ENCODE measurements at places on chromosomes 5 and 9.

GRCh38 chr9:81693671-81694378 is 4.5 kb upstream of the TLE1 start:
- DNase-seq = no peak

DNA sequence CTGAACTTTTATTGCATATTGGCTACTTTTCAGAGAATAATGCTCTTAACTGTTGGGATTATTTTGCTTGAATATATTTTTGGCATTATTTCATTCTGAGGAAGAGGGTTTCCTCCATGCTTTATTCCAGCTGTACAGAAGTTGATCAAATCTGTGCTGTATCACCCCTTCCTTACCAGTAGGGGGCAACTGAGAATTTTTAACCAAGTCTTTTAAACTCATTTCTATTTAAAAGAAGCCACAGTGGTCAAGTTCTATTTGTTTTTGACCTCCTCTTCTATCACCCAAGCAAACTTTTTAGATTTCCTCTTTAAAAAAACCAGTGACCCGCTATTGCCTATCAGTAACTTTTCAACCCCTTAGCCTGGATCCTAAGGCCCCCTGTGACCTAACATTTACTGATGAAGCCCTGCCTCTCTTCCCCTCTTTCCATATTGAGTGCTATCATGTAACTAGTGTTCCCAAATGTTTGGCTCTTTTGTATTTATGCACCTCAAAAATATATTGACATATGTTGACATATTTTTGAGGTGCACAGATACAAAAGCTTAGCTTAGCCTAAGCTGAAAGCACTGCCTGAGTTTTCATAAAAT is 80.6 kb downstream of the FBXO4 start:
- DNase-seq = no peak

DNA sequence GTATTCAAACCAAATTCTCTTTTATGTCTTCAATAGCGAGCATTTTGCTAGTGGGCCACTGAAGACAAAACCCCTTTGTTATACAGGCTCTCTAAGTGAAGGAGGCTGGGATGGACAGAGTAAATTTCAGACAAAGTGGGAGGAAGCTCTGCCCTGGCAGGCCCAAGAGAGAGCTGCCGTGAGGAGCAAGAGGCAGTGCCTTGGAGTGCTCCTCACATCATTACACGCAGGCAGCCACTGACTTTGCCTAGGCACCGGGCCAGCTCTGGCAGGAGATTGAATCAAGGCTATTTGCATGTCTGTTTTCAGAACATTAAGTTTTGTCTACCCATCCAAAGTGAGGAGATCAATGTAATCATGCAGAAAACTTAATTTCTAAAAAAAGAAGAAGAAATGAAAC is 167.7 kb downstream of the CCDC192 start:
- no peak for DNase-seq

- no peak for DNase-seq
Measured at GRCh38 chr9:129242971-129243561, 65.0 kb upstream of the IER5L start.

GRCh38 chr5:157100140-157100679 is 8.6 kb downstream of the HAVCR2 start:
- DNase-seq = no peak

GRCh38 chr9:32671333-32671732 is 35.9 kb upstream of the TAF1L start:
- no peak for DNase-seq

- DNase-seq = no peak
Measured at GRCh38 chr9:134026581-134026980, 1.3 kb downstream of the BRD3OS start.

- DNase-seq = no peak
Measured at GRCh38 chr5:143412661-143413342, 9.3 kb upstream of the NR3C1 start.

GRCh38 chr9:98580956-98581355 is 127.8 kb downstream of the GABBR2 start:
- no peak for DNase-seq

- no peak for DNase-seq
Measured at GRCh38 chr5:125510651-125511050, 764.2 kb upstream of the ZNF608 start.
